ENCODE measurements at places on chromosomes 2 and 18. TPM values are rescaled to one million over a fixed set of nuclear protein-coding genes. Genes with fewer than 3 reads are reported as not detected.

GRCh38 chr2:195674491-195675221, 17.6 kb downstream of the SLC39A10 start:
- H3K36me3 ChIP-seq: peaks cover 19% of the 10 kb centered on the region
- peaks cover 18% of the 10 kb centered on the region for H3K4me1 ChIP-seq
- H3K27ac ChIP-seq: no peak overlapping the region
- no peak for DNase-seq
- no peaks in the 10 kb centered on the region for H3K27me3 ChIP-seq
- H3K4me3 ChIP-seq: no peak overlapping the region

- H3K27ac ChIP-seq: no peak overlapping the region
- H3K4me3 ChIP-seq: no peak overlapping the region
- H3K27me3 ChIP-seq: no peaks in the 10 kb centered on the region
- H3K4me1 ChIP-seq: no peaks in the 10 kb centered on the region
Observed at GRCh38 chr2:190023860-190024259, 38.7 kb downstream of the MSTN start.

GRCh38 chr2:149055751-149056150, 17.3 kb downstream of the LYPD6B start:
- H3K27ac ChIP-seq: no peak overlapping the region
- peaks cover 4% of the 10 kb centered on the region for H3K4me1 ChIP-seq
- H3K36me3 ChIP-seq: no peaks in the 10 kb centered on the region
- no peak for DNase-seq
- no peak overlapping the region for H3K4me3 ChIP-seq

GRCh38 chr18:80175451-80176204, 66.6 kb downstream of the ADNP2 start:
- H3K4me1 ChIP-seq: no peaks in the 10 kb centered on the region
- H3K27me3 ChIP-seq: 0 out of 2 replicates have a peak, but pooled peaks cover 4% of the 10 kb centered on the region
- H3K4me3 ChIP-seq: no peak overlapping the region
- H3K36me3 ChIP-seq: no peaks in the 10 kb centered on the region
- H3K27ac ChIP-seq: no peak overlapping the region
- DNase-seq: no peak

DNA sequence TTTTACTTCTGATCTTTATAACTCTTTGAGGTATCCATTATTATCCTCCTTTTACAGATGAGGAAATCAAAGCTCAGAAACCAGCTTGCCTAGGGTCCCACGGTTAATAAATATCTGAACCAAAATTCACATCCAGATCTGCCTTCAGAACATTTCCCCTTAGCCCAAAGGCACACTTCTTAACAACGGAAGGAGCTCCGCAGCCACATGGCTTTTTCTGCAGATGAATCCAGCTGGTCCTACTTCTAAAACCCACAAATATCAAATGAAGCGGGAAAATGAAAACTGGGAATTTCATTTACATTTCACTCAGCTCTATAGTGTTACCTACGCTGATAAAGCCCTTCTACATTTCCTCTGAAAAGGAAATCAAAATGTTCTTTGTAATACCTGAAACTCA, 357.0 kb upstream of the ID2 start:
- H3K4me3 ChIP-seq: no peak overlapping the region
- H3K4me1 ChIP-seq: peaks cover 11% of the 10 kb centered on the region
- H3K27me3 ChIP-seq: no peaks in the 10 kb centered on the region
- no peaks in the 10 kb centered on the region for H3K36me3 ChIP-seq

- no peaks in the 10 kb centered on the region for H3K27me3 ChIP-seq
- H3K4me3 ChIP-seq: no peak overlapping the region
Observed at GRCh38 chr2:127173057-127173456, 47.0 kb downstream of the CYP27C1 start.

DNA sequence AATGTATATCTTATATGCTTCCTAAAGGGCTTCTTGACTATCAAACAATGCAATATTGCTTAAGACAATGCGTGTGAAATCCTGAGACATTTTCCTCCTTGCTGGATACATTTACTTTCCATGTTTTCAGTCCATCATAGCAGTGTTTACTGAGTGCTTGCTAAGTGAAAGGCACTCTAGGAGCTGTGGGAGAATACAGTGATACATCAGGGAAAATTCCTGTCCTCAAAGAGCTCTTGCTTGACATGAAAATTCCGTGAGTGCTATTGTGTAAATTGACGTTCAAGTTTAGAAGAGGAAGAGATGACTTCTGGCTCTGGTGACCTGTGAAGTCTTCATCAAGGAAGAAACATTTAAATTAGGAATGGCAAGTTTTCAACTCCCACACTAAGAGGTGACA, 449.4 kb upstream of the SOX11 start:
- no peak overlapping the region for H3K27ac ChIP-seq
- peaks cover 61% of the 10 kb centered on the region for H3K36me3 ChIP-seq
- DNase-seq: no peak
- H3K4me3 ChIP-seq: no peak overlapping the region

GRCh38 chr18:21853016-21853415, 112.4 kb downstream of the MIB1 start:
- no peaks in the 10 kb centered on the region for H3K4me1 ChIP-seq
- H3K4me3 ChIP-seq: no peak overlapping the region
- H3K27me3 ChIP-seq: no peaks in the 10 kb centered on the region
- H3K36me3 ChIP-seq: peaks cover 21% of the 10 kb centered on the region
- H3K27ac ChIP-seq: no peak overlapping the region

DNA sequence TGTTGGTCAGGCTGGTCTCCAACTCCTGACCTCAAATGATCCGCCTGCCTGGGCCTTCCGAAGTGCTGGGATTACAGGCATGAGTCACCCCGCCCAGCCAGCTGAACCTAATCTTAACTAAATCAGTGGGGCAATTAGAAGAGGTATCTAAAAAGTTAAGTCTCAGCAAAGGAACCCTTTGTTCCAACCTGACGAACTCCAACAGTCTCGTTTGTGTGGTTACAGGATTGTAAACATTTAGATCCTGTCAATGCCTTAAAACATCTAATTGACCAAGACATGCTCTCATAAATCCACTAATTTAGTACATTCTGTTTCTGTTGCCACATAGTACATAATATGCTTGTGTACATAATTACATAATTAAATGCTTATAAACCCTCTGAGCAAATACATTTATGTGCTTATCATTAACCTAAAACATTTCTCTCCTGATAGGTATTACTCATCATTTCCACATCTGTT, 31.1 kb upstream of the STK39 start:
- H3K4me1 ChIP-seq: no peaks in the 10 kb centered on the region
- no peak for DNase-seq
- no peaks in the 10 kb centered on the region for H3K27me3 ChIP-seq
- no peak overlapping the region for H3K27ac ChIP-seq
- no peaks in the 10 kb centered on the region for H3K36me3 ChIP-seq
- no peak overlapping the region for H3K4me3 ChIP-seq

GRCh38 chr2:29951576-29951975, 30.2 kb upstream of the ALK start:
- H3K36me3 ChIP-seq: no peaks in the 10 kb centered on the region
- H3K4me1 ChIP-seq: peaks cover 18% of the 10 kb centered on the region
- no peak for DNase-seq
- H3K27me3 ChIP-seq: no peaks in the 10 kb centered on the region
- H3K4me3 ChIP-seq: no peak overlapping the region
- H3K27ac ChIP-seq: no peak overlapping the region

DNA sequence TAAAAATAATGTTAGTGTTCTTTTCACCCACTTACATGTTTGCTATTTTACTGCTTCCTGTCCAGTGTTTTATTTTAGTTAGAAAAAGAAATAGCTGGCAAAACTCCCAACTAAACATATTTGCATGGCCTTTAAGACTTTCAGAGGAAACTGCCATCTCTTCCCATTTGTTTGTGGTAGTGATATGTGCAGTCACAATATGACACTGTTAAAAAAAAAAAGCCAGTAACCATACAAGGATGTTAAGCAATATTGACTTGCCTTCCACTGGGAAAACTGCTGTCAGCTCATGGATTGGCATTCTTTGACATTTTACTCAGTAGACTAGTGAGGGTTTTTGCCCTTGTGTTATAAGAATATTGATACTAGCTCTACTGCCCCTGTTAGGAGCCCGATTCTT, 29.1 kb downstream of the XIRP2 start:
- DNase-seq: no peak
- peaks cover 9% of the 10 kb centered on the region for H3K36me3 ChIP-seq
- H3K4me3 ChIP-seq: no peak overlapping the region
- no peaks in the 10 kb centered on the region for H3K4me1 ChIP-seq
- no peaks in the 10 kb centered on the region for H3K27me3 ChIP-seq

DNA sequence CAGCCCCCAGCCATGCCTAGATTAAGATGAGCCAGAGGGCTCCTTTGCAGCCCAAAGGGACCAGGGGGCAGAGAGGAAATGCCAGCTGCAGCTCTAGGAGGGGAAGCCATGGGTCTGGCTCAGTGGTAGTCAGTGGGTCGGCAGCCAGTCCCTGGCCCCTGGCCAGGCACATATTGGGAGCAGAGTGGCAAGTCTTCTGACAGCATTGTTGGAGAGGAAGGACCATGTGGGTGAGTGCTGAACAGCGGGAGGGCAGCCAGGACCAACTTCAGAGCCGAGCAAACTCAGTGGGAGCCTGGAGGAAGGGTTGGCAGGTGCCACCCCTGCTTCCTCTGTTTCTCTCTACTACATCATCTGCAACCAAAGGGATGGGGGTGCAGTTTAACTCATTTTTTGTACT, 140.5 kb upstream of the PELI1 start:
- no peak overlapping the region for H3K27ac ChIP-seq
- 0 out of 2 replicates have a peak, but pooled peaks cover 3% of the 10 kb centered on the region for H3K27me3 ChIP-seq
- no peak for DNase-seq
- H3K4me3 ChIP-seq: no peak overlapping the region

DNA sequence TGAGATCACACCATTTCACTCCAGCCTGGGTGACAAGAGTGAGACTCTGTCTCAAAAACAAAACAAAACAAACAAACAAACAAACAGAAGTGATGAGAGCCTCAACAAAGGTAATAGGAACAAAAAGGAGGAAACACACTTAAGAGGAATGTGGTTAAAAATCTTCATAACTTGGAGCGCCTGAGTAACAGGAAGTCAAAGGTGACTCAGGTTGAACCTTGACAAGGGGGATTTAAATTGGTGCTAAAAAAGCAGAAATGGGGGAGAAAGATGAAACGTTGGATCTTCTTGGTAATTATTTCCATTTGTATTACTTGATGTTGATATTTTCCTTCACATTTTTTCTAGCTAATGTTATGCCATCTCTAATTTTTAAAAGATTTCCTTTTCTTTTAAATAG, 318.5 kb upstream of the TCF4 start:
- no peaks in the 10 kb centered on the region for H3K27me3 ChIP-seq
- no peak overlapping the region for H3K27ac ChIP-seq

DNA sequence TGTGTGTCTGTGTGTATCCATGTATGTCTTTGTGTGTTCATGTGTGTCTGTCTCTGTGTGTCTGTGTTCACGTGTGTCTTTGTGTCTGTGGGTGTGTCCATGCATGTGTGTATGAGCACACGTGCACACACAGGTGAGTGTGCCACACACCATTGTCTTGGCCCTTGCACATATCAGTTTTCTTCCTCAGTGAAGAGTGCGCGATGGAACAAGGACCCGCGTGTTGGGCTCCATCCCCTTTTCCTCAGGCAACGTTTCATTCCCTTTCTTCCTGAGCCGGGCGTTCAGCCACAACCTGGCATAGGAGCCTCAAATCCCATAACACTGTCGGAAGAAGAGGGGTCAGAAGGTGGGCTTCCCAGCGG, 74.3 kb downstream of the PTGR3 start:
- no peak overlapping the region for H3K27ac ChIP-seq

DNA sequence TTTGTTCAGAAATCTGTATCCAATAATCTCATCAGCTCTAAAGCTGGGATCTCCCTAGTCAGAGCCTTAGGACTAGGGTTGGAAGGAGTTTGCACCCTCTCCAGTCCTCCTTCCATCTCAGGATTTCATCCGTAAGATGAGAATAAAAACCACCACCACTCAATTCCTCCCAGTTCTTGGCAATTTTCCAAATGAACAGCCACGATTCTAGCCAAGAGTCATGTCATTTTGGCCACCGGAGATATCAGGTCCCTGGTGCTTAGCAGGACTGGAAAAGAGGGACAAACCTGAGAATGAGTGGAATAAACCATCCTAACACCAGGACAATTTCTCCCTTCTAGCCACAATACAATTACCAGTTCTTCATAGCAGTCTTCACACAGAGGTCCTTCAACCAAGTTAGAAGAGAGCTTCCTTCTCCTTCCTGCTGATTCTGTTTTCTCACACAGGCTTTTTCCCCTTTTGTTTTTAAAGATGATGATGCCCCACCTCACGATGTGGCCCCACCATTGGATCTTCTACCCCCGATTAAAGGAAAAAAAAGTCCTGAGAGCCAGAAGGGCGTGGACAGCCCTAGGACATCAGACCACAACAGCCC, 36.2 kb downstream of the KIAA2012 start:
- no peak overlapping the region for H3K4me3 ChIP-seq
- peaks cover 32% of the 10 kb centered on the region for H3K4me1 ChIP-seq
- H3K27ac ChIP-seq: no peak overlapping the region
- DNase-seq: no peak
- H3K36me3 ChIP-seq: no peaks in the 10 kb centered on the region
- peaks cover 3% of the 10 kb centered on the region for H3K27me3 ChIP-seq

DNA sequence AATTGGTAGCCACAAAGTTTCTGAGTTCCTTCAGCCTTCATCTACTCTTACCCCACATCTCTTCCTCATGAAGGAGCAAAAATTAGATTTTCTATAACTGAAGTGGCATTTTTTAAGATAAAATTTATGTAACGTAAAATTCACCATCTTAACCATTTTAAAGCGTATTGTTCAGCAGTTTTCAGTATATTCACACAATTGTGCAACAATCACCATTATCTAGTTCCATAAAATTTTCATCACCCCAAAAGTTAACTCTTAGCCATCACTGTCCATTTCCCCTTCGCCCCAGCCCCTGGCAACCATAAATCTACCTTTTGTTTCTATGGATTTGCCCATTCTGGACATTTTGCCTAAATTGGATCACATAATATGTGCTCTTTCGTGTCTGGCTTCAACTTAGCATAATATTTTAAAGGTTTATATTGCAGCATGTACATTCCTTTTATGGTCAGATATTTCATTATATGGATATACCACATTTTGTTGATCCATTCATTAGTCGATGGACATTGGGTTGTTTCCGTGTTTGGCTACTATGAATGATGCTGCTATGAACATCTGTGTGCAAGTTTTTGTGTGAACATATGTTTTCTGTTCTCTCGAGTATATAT, 44.6 kb downstream of the ATIC start:
- peaks cover 23% of the 10 kb centered on the region for H3K36me3 ChIP-seq
- H3K4me1 ChIP-seq: peaks cover 8% of the 10 kb centered on the region
- no peak overlapping the region for H3K27ac ChIP-seq
- no peak for DNase-seq
- no peaks in the 10 kb centered on the region for H3K27me3 ChIP-seq

DNA sequence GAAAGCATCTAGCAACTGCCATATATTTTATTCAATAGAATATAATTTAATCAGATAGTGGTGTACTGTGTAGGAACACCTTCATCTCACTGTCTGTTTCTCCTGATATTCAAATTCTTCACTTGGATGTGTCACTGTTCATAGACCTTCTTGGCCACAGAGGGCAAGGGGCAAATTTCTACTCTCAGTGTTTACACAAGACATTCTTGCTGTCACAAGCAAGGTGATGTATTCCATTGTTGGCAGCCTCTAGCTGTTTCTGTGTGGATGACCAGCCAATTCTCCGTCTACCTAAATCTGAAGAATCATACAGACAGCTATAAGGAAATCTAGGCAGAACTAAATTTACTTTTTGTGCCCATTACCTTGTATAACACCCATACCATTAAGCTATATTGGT, 948.3 kb downstream of the CNTNAP5 start:
- no peak overlapping the region for H3K27ac ChIP-seq
- H3K4me3 ChIP-seq: no peak overlapping the region
- H3K4me1 ChIP-seq: peaks cover 16% of the 10 kb centered on the region
- H3K36me3 ChIP-seq: peaks cover 16% of the 10 kb centered on the region
- DNase-seq: no peak

HOXD10 gene
- total RNA-seq: not detected

DYNAP gene
- 0.46 TPM for total RNA-seq

PID1 gene
- 1.3 TPM for total RNA-seq

PROKR1 gene
- 4.4 TPM for total RNA-seq

ONECUT2 gene
- 0.87 TPM for total RNA-seq

COPS7B gene
- total RNA-seq: 57.1 TPM

CHRND gene
- total RNA-seq: 0.07 TPM
